ENCODE measurements at places on chromosomes 4 and X.

DNA sequence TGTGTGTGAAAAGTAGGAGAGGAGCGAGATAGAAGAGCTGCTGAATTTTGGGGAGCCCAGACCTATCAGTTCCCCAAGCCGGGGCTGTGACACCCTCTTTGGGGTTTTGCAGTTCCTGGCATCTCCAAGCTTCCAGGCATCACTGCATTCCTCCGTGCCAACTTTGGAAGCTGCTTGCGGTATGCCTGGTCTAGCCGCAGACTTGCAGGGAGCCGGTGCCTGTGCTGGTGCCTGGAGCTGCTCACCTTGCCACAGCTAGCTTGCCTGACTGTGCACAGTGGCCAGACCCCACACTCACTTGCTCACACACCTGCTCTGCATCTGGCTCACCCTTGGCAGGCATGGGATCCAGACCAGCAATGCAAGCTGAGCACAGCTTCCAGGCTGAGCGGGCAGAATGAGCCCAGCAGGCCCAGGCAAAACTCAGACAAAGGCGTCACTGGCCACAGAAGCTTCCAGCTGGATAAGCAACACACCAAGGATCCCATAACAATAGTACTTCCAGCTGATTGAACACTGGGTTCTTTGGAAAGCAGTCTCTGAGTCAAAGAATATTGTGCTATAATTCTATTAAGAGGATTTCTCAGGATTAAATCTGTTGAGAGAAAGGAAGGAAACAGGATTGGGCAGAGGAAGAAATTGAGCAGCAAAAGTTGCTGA is 390.9 kb downstream of the TEX13C start:
- DNase-seq = no peak

- DNase-seq = no peak
Observed at GRCh38 chr4:99647071-99647470, 10.6 kb downstream of the C4orf54 start.

DNA sequence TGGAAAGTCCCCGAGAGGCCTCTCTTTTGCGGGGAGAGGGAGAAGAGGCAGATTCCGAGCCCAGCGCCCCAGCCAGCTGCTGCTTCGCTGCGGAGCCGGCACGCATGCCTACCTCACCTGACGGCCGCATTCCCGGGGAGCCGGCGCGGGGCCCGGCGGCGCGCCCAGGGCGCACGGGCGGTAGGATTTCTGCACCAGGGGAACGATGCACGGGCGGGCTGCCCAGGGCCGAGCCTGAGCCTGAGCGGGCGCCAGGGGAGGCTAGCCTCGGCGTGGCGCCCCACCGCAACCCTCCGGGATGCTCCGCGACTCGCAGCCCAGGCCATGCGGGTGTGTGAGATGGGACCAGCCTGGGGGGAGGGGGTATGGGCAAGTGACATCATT is 81.3 kb upstream of the SCML1 start:
- DNase-seq = no peak

DNA sequence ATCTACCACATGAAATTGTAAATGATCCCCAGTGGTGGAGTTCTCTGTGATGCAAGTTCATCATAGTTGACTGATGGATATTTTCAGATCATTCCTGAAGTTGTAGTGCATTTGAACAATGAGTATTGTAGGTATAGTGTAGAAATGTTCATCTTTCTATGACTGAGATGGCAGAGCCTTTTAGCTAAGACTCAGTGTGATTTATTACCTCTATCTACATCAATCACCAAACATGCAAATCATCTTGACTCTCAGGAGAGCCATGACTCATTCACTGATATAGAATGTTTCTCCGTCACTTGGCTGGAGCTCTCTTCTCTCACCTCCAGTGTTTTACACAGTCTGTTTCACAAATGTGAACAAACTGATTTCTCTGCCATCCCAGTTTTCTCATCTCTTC is 392.6 kb downstream of the IL1RAPL1 start:
- no peak for DNase-seq

DNA sequence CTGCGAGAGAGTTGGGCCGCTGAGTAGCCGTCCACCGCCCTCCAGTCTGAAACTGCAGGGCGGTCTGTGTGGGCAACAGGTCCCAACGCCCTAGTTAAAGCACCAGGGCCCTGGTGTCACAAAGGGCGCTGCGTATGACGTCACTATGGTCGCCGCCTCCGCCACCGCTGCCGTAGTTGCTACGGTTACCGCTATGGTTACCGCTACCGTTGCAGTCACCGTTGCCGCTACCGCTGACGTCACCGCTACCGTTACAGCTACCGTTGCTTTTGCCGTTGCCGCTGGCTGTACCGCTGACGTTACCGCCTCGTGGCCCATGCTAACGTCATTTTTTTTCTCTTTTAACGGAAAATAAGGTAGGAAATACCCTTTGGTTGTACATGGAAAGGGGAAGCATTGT is at the start of gene PPP1R2C:
Gene PPP1R2C (minus strand): TSS at position 68 of the 400 bp plus-strand sequence. CDS start 84 bp downstream, outside the sequence.
- DNase-seq = no peak

- no peak for DNase-seq
Observed at GRCh38 chr4:23856630-23857029, 33.2 kb downstream of the PPARGC1A start.

DNA sequence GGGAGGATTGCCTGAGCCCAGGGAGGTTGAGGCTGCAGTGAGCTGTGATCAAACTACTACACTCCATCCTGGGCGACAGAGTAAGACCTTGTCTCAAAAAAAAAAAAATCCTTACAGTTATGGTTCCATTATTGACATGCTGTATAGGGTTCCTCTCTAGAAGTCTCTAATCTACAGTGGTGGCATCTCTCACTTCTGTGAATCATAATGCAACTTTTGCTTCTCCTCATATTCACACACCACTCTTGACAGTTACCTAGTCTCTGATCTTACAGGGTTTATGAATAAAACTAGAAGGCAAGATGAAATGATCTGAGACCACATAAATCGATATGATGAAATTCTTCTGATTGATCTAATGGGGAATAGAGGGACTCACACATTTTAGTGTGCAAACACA is 40.6 kb downstream of the DOCK11 start:
- DNase-seq = no peak

- no peak for DNase-seq
Observed at GRCh38 chr4:76584241-76585152, 149.5 kb downstream of the SHROOM3 start.

GRCh38 chr4:53676402-53676871 is 85.2 kb upstream of the LNX1 start:
- DNase-seq = peak; percentile 78

DNA sequence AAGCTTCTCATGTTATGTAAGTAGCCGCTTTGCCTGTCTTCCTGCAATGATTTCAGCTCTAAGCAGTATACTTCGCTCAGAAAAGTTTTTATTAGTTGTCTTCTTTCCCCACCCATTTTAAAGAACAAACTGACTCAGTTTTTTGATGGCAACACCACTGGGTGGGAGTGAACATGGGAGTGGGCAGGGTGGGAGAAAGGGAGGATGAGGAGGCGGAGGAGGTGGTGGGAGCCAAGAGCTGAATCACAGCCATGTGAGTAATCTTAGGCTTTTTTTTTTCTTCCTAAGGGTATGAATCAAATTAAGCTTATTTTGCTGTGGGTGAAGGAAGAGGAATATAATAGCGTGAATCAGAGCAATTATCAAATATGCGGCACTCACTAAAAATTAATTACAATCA is 574.3 kb upstream of the DIPK2B start:
- peak; percentile 81 for DNase-seq

DNA sequence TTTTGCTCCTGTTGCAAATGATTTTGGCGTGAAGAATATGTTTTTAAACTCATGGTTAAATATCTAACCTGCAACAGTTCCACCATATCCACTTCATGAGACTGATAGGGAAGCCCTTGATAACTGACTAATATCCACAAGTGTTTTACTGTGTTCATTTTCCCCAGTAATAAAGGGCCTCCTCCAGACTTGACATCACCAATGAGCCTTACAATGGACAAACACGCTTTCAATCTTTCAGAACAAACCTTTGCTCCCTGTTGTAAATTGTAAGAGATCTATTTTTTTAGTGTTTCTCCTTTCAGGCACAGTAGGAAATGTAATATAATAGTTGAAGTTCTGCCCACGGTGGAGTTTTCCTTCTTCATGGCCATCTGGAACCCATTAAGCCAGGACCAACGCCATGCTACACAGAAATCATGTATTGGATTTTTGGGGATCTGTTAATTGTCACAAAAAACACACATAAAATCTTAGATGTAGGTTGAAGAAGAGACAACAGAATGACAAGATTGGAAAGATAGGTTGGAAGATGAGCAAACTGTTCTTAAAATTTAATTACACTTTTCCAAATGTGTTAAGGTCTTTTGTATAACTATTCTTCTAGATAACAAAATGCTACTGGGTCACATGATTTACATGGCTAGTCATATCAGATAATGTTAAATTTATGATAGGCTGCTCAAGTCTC is 1030.1 kb downstream of the FSTL5 start:
- DNase-seq = no peak

DNA sequence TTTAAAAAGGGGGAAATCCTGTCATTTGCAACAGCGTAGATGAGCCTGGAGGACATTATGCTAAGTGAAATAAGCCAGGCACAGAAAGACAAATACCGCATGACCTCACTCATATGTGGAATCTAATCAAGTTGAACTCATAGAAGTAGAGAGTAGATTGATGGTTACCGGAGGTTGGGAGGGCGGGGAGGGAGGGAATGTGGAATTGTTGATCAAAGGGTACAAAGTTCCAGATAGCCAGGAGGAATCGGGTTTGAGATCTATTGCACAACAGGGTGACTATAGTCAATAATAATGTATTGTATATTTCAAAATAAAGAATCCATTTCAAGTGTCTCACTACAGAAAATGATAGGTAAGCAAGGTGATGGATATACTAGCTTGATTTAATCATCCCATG is 393.2 kb downstream of the BCOR start:
- DNase-seq = no peak

GRCh38 chr4:97892592-97893266 is 250.5 kb downstream of the STPG2 start:
- no peak for DNase-seq

GRCh38 chr4:90074322-90074886 is 52.8 kb upstream of the CCSER1 start:
- no peak for DNase-seq

GRCh38 chr4:138398322-138398721 is 156.2 kb upstream of the SLC7A11 start:
- DNase-seq = no peak

DNA sequence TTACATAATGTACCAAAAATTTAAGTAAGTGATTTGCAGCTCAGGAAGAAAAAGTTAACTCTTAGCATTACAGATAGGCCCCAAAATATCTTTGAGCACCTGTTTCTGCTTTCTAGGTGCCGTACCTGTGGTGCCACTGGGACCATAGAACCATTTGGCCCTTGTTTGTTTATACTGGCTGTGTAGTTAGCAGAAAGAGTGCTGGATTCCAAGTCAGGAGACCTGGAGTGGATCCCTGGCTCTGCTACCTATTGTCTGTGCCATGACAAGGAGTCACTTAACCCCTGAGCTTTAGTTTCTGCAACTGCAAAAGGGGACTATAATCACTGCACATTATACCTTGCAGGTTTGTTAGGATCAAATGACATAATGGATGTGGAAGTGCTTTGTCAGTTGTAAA is 137.8 kb upstream of the GPR101 start:
- DNase-seq = no peak

GRCh38 chr4:8891646-8892555 is 20.3 kb upstream of the HMX1 start:
- DNase-seq = no peak

DNA sequence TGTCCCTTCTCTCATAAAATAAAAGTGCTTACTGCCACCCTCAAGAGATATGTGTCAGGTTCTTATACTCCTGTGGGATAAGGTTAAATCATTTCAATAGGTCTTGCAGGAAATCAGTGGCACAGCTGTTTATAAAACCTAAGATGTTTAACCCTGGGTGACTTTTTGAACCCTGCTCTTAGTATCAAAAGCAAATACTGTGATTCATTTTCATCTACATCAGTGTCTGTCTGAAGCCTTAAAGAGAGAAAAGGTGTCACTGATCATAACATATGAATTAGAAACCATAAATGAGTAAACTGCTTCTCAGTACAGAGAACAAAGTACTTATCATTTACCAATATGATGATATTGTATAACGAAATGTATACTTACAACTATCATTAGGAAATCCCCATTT is 59.0 kb downstream of the CCSER1 start:
- DNase-seq = no peak

DNA sequence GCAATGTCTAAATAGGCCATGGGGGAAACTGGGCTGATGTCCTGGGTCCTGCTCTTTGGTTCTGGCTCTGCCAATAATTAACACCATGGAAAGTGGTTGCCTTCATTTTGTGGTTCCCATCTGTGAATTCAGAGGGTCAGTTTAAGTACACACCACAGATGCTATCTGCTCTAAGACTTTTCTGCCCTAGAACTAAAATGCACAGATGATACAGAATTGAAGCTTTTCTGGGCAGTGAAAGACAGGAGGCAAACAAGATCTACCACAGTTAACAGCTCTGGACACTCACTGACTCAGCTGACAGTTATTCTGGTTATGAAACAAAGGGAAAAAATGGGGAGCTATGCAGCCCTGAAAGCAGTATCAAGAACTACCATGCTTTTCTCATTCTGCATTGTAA is 37.3 kb downstream of the APBB2 start:
- DNase-seq = peak; percentile 87

GRCh38 chr4:6396696-6397236 is 75.6 kb downstream of the PPP2R2C start:
- no peak for DNase-seq

GRCh38 chr4:100424376-100424775 is 93.4 kb downstream of the EMCN start:
- DNase-seq = no peak

- DNase-seq = no peak
Observed at GRCh38 chr4:182367153-182367552, 124.0 kb downstream of the TENM3 start.

DNA sequence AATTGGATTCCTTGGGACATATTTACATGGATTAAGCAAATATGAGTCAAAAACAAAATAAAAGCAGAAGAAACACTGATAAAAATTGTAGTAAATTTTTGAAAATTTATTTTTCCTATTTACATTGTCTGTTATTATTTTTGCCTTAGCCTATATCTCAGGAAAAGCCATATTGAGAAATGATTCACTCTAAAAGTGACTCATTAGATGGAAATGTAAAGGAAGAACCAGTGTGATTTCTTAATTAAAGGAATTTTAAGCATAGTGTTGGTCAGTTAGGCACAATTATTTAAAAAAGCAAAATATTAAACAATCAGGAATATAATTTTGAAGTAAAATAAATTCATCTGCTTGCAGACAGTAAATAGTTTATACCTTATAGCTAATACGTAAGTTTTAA is 167.4 kb upstream of the NAP1L5 start:
- no peak for DNase-seq

DNA sequence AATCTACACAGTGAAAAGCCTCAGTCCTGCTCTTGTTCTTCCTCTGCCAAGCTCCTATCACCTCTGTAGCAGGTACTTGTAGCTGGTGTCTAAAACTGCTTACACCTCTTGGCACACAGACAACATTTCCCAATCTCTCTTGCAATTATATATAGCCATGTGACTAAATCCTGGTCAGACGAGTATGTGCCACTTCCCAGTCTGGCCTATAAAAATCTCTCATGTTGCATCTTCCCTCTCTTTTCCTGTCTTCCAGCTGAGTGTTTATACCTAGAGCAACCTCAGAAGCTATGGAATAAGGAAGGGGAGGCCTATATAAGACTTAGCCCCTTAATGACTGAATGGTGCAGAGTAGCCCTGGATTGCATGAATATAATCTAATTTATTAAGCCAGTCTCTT is 105.8 kb downstream of the RNF150 start:
- peak; percentile 76 for DNase-seq

GRCh38 chr4:42750856-42751255 is 94.0 kb upstream of the ATP8A1 start:
- no peak for DNase-seq

Data from foreskin fibroblast (primary cell).